Left ventricle myocardium inferior (tissue), 1 donor: ENCODE measurements at places on chromosomes 3 and 15.

DNA sequence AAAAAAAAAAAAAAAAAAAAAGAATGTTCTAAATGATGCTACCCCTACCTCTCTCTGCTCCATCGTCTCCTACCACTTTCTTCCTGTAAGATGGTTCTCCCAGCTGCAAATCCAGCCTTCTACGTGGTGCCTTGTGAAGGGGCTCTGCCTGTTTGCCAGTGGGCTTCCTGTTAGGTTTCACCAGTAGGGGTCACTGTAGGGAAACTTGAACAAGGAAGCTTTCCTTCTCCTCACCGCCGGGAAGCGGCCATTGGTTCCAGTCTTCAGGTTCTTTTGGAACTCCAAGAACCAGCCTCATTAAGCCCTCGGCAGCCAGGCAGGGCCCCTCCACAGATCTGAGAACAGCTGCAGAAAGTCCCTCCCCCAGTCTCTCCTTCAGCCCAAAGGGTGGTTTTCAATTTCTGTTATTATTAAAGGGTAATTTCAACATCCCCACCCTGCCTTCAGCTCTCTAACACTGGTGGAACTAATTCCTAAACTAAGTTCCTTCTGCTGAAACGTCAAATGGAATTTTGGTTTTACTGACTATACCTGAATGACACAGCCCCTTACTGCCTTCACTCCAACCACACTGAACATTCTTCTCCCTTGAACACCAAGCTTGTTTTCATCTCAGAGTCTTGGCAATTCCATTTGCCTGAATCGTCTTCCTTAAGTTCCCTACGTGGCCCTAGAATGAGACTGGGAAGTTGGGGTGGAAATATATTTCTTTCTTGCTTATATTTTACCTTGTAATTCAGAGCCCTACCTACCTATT, 13.5 kb downstream of the MCCC1 start:
- DNase-seq = no peak

GRCh38 chr3:42658771-42659390, 5.4 kb downstream of the ZBTB47 start:
- no peak for DNase-seq

GRCh38 chr3:70085613-70086012, 86.1 kb downstream of the SAMMSON start:
- no peak for DNase-seq

DNA sequence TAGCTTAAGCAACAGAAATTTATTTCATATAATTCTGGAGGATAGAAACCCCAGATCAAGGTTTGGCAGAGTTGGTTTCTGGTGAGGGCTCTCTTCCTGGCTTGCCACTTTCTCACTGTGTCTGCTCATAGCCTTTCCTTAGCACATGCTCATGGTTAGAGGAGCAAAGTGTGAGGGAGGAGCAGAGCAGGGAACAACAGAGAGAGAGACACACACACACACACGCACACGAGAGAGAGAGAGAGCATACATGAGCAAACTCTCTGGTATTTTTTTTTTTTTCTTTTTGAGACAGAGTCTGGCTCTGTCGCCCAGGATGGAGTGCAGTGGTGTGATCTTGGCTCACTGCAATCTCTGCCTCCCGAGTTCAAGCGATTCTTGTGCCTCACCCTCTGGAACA, 36.8 kb upstream of the ZDHHC23 start:
- no peak for DNase-seq

- no peak for DNase-seq
Observed at GRCh38 chr3:135014566-135014965, 219.5 kb downstream of the EPHB1 start.
